WERI-Rb-1 (cell line): ENCODE measurements at places on chromosomes 1 and 21.
A peak's percentile ranks its signal among the peaks of the same experiment; 100 is the strongest.

- DNase-seq = no peak
Observed at GRCh38 chr1:244214009-244214967, 163.2 kb downstream of the ZBTB18 start.

GRCh38 chr1:163071405-163072255 is 2.5 kb downstream of the RGS4 start:
- peak; percentile 85 for DNase-seq

- DNase-seq = no peak
Observed at GRCh38 chr1:220717800-220718640, 27.9 kb downstream of the C1orf115 start.

- DNase-seq = no peak
Observed at GRCh38 chr1:55127827-55128343, 87.3 kb downstream of the USP24 start.

GRCh38 chr1:24392604-24392946 is 21.0 kb downstream of the STPG1 start:
- DNase-seq = no peak

DNA sequence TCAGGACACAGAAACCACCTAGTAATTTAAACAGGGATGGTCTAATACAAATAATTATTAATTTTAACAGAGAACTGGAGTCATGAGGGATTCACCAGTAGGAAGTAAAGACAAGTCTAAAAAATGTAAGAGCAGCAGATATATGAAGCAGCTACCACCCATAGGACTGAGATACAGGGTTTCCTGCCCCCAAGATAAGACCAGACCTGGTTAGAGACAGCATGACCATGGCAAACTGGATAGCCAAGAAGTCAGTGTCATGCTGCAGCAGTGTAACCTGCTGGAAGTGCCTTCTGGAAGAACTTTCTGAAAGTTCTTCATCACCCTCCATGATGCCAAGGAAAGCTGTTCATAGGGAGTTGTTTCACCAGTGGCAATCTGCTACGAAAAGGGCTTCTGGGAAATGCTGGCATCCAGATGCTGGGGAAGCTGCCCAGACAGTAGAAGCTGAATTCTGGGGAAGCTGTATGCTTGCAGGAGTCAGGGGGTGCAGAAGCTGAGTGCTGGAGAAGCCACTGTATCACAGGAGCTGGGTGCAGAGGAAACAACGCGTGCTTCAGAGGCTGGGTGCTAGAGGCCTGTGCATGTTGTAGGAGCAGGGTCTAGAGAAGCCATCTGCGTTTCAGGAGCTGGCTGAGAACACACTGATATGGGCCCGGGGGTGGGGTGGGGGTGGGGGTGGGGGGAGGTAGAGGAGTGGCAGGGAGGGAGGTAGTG is 356.4 kb downstream of the DISC1 start:
- DNase-seq = no peak

- peak; percentile 69 for DNase-seq
Observed at GRCh38 chr1:220873868-220874655, 5.2 kb upstream of the HLX start.

DNA sequence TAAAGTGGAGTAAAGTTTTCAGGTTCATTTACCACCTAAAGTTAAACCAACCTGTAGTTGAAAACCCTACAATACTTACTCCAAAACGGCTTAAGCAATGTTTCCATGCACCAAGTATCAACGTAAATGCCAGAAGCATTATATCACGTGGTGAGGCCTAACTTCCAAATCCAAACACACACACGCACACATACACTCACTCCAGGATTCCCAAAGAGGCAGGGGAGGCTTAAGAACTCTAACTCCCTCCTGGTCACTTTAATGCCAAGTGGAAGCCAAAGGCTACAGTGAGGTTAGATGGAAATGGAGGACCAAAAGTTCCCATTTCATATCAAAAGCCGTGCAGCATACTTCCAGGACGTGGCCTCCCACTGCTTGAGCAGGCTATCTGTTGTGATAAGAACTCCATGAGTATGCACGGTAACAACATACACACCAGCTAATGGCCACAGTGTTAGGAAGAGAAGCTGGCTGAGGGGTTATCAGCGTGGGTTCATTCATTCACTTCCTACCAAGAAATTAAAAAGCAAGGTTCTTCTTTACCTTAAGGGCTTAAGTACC is 224.1 kb downstream of the SLC45A1 start:
- DNase-seq = no peak

DNA sequence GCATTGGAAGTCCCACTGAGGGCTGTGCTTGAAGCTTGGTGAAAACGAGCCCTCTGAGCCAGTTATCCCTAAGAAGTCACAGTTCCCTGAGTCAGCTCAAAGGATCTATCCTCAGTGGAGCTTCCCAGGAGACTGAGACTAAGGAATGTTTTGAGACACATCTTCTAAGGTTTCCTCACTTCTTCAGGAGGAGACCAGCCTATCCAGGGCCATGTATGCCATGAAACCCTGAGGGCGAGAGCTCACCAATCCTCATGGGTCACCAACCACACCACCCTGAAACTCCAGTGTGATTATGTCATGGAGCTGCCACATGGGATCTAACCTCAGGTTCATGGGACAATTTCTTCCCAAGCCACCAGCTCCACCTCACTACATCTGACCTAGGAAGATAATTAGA is 7.6 kb upstream of the TIE1 start:
- no peak for DNase-seq

- DNase-seq = no peak
Observed at GRCh38 chr1:183879966-183880365, 75.0 kb downstream of the RGL1 start.

GRCh38 chr1:29297450-29297849 is 61.1 kb downstream of the PTPRU start:
- DNase-seq = no peak

DNA sequence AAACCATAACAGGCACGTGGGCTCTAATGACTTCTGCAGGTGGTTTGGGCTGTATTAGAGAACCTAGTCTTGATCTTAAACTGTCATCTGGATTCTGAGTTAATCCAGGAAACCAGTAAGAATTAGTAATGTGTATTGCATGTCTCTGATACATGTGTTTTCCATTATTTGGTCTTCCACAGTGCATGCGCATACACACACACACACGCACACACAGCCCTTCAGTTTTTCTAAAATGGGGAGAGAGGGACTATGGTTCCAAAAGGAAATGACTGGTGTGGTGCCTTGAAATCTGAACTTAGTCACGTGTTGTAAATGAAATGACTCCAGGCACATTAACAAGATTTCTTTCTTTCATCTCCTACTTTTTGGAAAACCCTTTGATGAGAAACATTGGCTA is 67.6 kb downstream of the OLFML2B start:
- no peak for DNase-seq

DNA sequence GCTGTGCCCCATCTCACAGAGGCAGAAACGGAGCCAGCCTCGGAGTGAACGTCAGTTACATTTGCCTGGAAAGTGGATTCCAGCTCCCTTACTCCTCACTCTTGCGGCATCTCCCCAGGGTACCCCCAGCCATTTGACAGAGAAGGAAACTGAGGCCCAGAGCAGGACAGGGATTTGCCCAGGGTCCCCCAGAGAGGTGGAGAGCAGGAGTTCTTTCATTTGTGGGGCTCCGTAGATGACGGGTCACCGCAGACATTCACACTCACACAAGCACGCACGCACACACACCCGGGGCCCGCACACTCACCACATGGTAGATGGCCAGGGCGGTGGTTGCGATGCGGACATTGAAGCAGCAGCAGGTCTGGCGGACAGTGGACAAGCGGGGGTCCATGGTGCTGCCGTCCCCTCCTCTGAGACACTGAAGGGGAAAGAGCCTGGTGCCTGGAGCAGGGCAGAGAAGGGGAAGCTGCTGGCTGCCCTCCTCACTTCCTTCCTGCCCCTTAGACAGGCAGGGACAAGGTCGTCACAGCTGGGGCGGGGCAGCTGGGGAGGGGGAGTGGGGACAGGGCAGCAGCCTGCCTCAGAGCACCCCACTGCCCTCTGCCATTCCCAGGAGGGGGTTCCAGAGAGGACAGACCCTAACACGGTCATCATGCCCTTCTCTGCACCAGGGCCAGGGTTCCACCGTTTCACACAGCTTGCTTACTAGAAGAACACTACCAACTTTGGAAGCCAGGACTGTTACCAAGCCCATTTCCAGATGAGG is at the start of gene LAPTM5:
TSS of gene LAPTM5 (minus strand) at position 423 of the 769 bp plus-strand sequence. CDS start at position 394, 29 bp downstream.
- DNase-seq = no peak

GRCh38 chr1:154970631-154971340 is at the start of gene SHC1:
Gene SHC1, minus strand, starts transcription at chr1:154970747. Its CDS starts 221 bp downstream, at chr1:154970526.
- peak; percentile 98 for DNase-seq

GRCh38 chr21:36171741-36172331 is 15.2 kb downstream of the DOP1B start:
- DNase-seq = peak; percentile 73

DNA sequence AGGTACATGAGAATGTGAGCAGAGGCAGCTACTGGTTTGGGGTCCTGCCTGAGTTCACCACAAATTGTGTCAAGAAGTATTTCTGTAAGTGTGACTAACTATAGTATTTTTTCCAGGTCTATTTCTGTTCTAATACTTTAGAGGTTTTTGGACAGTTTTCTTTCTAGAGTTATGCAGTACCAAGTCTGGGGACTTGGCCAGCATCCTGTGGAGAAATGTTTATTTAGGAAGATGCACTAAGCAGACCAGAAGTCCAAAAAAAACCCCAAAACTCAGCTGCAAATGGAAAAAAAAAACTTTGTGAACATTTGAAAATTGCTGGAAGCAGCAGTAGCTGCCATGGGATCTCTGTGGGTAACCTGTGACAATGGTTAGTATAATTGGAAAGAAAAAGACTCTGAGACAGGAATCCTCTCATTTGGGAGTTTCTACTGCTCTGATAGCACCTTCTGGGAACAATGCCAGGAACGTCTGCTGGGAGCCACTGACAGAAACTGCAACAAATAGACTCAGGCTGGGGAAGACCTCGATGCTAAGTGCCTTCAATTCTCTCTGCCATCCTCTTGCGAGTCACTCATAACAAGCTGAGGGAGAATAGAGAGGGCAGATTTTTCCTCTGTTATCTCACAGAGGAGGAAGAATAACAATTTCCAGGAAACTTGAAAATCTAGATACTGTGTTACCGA is 37.6 kb downstream of the OR10R2 start:
- no peak for DNase-seq

- no peak for DNase-seq
Observed at GRCh38 chr1:239056940-239057339, 329.4 kb upstream of the CHRM3 start.

GRCh38 chr1:169236143-169236542 is 129.7 kb downstream of the ATP1B1 start:
- DNase-seq = no peak

GRCh38 chr1:229900220-229900619 is 166.8 kb upstream of the GALNT2 start:
- DNase-seq = no peak

DNA sequence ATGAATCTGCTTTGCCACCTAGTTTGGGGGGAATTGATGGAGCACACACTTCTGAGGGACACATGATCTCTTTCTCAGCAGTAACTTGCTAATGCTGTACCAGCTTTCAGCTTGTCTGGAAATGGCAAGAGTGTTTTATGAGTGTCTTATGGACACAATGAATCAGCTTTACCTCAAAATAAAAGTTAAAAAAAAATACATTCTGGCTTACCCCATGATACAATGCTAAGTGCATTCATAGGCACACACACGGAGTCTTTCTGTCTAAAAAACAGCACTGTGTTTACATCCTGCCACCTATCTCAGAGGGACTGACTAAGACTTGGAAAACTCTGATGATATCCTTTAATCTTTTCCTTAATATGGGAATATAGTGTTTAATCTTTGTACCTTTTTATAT is 455.5 kb upstream of the ADAMTS5 start:
- no peak for DNase-seq

- DNase-seq = no peak
Observed at GRCh38 chr1:70256664-70257063, 35.5 kb downstream of the SRSF11 start.

GRCh38 chr1:165034136-165034809 is 322.2 kb downstream of the LMX1A start:
- no peak for DNase-seq

DNA sequence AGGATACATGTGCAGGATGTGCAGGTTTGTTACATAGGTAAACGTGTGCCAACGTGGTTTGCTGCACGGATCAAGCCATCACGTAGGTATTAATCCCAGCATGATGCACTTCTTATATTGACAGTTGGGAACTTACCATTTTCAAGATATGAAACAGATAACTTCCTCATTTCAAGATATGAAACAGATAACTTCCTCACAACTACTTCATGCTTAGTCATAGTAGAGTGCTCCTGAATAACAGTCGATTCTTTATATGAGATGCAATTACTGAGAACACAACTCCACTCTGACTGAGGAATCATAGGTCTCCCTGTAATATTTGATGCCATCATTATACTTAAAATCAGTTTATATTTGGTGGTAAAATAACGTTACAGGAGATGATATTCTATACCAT is 1124.3 kb downstream of the AMY1C start:
- no peak for DNase-seq

DNA sequence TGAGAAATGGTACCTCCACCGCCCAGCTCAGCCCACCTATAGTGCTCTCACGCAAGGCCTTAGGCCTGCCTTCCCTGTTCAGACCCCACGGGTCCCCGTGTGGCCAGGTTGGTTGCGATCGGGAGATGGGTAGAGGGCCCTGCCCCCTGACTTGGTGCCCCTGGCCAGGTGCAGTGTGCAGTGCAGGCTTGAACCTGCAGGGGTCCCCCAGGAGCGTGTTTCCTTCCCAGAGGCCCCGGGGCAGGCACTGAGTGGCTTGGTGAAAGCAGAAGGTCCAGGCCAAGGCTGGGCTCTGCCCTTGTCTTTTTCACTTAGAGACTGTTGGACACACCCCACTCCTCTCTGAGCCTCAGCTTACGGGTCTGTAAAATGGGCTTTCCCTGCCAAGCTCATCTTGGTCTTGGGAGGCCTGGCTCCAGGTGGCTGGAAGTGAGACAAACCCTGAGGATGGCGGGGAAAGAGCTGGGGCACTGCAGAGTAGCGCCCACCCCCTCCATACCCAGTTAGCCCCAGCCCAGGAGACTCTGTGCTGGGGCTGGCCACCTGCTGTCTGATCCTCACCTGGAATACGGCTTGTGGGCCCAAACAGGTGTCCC is 9.3 kb upstream of the HES5 start:
- DNase-seq = peak; percentile 64

- DNase-seq = no peak
Observed at GRCh38 chr1:6126521-6127067, 53.5 kb downstream of the CHD5 start.

DNA sequence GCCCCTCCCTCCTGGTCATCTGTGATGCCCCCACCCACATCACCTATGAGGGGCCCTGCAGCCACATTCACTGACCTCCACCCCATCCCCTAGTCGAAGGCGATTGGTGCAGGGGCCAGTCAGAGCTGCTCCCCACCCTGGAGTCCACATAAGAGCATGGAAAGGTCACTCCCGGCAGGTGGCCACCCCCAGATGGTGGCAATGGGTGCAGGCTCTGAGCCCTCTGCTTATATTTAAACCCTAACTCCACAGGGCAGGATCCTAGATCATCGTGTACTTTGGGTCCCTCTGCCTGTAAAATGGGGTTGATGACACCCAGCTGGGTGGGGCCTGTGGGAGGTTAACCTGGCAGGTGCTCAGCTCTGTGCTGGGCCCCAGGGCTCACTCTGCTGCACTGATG is 186.8 kb upstream of the C1orf174 start:
- peak; percentile 38 for DNase-seq

GRCh38 chr1:27763358-27763757 is 9.7 kb upstream of the STX12 start:
- no peak for DNase-seq
